ENCODE measurements at places on chromosomes 2 and 18.
A peak's percentile ranks its signal among the peaks of the same experiment; 100 is the strongest.

- peak; percentile 85 for DNase-seq
These were observed 154.1 kb upstream of the SH3BP4 start for GRCh38 chr2:234797566-234798250.

DNA sequence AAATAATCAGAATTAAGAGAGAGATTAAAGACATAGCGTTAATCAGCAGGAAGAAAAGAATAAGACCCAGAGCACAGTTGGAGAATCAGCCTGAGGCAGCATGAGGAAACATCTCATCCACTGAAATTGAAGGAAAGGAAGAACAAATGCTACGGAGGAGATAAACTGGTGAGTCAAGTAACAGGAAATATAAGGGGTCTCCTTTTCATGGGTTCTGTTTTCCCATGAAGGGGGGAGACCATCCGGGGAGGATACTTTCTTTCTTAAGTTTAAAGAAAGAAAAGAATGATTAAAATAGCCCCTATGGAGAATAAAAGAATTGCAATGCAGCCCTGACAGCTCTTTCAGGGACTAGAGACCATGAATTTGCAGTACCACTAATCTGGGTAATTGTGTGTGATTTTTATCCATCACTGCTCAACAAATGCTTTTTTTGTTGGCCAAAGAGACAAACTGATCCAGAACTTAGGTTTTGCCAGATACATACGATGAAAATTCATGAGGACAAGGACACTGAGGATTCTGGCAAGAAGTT lies 17.7 kb downstream of the ROCK2 start:
- no peak for DNase-seq

- no peak for DNase-seq
These were observed 1288.7 kb downstream of the CNTNAP5 start for GRCh38 chr2:125313806-125314205.

GRCh38 chr2:240245706-240246105 lies 105.2 kb upstream of the OTOS start:
- no peak for DNase-seq

GRCh38 chr2:201233812-201234662 lies 26.3 kb upstream of the CASP8 start:
- no peak for DNase-seq

DNA sequence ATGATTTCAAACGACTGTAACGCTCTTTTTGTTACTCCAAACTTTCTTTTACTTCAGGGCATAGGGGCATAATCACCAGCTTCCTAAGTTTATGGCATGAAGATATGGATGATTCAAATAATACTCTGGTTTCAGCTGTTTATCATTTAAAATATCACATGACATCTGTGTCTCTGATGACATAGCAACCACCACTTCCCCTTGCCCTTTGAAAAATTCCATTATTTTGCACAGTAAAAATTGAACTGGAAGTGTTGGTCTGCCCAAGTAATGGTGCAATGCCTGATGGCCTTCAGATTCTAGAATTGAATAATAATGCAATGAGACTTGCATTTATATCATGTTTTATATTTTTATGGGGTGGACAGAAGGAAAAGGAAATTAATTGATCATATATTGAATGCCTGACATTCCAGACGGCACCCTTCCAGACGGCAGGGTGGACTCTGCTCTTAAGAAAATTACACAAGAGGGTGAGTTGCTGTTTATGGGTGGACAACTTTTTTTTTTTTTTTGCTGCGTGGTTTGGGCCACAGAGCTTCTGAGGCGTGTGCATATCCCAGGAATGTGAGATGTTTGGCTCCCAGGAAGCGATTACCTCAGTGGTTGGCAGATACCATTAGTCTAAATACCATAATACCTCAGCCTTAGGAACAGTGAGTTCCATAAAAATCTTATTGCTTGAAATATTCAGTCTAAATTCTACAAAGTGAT lies 101.7 kb upstream of the ZNF521 start:
- DNase-seq = no peak

DNA sequence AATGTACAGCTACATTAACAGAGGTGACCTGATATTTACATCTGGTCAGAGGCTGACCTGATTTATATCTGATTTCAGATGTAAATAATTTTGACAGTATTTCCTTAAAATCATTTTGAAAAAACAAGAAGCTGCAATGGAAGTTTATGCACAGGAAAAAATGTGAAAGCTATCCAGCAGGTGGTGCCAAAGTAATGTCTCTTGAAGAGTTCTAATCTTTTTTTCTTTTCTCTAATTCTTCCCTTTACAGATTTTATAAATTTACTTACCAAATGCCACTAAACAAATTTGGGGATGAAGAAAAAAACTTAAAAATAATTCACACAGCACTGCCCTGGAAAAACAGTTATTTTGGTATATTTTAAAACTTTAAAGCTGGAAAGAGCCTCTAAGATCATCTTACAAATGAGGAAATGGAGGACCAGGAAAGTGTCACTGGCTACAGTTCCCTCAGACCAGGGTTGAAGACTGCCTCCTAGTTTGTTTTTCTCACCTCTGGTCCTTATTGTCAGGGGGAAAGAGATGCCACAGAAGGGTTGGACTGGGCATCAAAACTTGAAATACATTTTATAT lies 16.4 kb upstream of the FBLN7 start:
- DNase-seq = peak; percentile 15

DNA sequence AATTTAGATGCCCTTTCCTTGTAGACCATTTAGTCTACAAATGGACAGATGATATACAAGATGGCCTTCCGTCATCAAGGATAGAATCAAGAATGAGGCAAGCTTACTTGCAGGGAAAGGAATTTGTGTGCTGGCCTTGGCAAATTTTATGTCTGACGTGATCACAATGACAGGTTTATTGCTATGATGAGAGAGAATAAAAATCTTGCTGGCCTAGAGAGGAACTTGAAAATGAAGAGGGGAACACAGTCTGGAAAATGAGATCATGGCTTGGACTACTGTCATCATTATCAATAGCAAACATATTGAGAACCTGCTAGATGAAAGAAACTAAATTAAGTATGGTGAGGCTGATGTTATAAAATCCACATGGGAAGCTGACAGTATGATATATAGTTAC lies 66.0 kb downstream of the CSRNP3 start:
- no peak for DNase-seq

- peak; percentile 31 for DNase-seq
These were observed 56.8 kb downstream of the ATF2 start for GRCh38 chr2:175111200-175111657.

GRCh38 chr2:70720124-70720523 lies 47.9 kb downstream of the ADD2 start:
- DNase-seq = no peak

- no peak for DNase-seq
These were observed 272.9 kb downstream of the SLC8A1 start for GRCh38 chr2:40178971-40179370.

DNA sequence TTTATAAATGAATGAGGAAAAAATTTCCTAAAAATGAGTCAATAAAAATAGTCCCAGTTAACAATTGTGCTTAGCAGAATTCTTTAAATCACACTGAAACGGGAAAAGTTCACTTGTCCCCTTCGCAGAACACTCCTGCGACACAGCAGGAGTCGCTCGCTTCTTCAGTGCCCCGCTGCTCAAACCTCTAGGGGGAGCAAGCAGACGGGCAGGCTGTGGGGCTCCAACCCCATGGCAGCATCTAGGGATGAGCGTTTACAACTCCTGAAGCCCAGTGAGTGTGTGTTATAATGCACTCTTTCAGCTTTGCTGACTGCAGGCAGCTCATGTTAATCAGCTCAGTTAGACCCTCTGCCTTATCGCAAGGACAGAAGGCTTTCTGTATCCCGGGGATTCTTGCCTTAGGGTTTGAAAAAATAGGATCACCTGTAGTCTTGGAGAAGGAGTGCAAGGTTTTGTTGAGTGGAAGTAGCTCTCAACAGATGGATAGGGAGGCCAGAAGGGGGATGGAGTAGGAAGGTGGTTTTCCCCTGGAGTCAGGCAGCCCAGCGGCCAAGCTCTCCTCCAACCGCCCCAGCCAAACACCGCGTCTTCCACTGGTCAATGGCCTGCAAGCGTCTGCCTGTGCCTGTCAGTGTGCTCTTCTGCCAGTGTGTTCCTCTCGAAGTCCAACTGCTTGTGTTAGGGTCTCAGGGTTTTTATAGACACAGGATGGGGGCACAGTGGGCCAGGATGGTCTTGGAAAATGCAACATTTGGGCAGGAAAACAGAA lies 1977.7 kb upstream of the LRRTM1 start:
- DNase-seq = no peak

DNA sequence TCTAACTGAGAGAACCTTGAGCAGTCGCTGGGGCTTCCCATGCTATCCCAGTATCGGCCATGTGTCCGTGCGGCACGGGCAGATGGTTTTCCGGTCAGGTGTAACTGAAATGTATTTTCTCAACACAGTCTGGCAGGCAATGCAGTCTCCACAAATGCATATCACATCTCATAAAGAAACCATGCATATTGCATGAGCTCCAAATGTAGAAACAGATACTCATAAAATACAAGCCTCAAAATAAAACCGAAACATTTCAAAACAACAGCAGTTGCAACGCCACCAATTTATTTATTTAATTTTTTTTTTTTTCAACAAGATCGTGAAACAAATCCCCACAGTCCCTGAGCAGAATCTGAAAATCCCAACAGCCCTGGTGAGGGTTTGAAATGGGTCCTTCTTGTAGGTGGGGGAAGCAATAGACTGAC lies 299.4 kb downstream of the LPIN1 start:
- no peak for DNase-seq

DNA sequence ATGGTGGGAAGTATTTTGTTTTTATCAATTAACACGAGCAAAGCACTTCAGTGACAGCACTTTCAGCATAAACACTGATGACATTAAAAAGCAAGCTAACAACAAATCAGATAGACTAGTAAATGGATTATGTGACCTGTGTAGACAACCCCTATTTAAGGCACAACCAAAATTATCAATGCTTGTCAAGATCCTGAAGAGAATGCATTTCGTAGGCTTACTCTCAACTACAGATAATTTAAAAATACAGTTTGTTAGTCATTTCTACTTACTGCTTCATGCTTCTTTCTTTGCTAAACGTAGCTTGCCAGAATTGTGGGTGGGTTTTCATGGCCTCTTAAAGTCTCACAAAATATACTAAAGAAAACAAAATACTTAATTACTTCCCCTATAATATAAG lies 3.4 kb downstream of the CSRNP3 start:
- DNase-seq = no peak
